Uterus (tissue), 4 donors: ENCODE measurements at places on chromosomes 5 and 9. TPM values are rescaled to one million over a fixed set of nuclear protein-coding genes. Genes with fewer than 3 reads are reported as not detected.

- DNase-seq: no peak
Measured at GRCh38 chr5:107380654-107381053, 290.1 kb downstream of the EFNA5 start.

GRCh38 chr5:87722286-87722685, 309.6 kb upstream of the CCNH start:
- no peak for DNase-seq

DNA sequence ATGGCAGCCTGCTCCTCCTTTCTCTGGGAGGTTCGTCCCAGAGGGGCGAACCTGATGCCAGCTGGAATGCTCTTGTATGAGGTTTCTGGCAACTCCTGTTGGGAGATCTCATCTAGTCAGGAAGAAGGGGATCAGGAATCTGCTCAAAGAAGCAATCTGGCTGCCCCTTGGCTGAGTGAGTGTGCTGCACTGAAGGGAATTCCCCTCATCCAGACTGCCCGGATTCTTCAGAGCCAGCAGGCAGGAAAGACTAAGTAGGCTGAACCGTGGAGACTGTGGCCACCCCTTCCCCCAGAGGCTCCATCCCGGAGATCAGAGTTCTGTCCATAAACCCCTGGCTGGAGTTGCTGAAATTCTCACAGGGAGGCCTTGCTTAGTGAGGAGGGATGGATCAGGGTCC, 476.0 kb downstream of the CSNK1G3 start:
- DNase-seq: no peak

GRCh38 chr9:107462691-107463090, 26.9 kb downstream of the KLF4 start:
- DNase-seq: no peak

TAF11L3 gene
- not detected for total RNA-seq

GRCh38 chr9:116313638-116314037, 160.0 kb downstream of the PAPPA start:
- no peak for DNase-seq

PCDHGA7 gene
- 10.0 TPM for total RNA-seq

GRCh38 chr5:162703914-162704313, 636.3 kb downstream of the GABRG2 start:
- DNase-seq: no peak

- no peak for DNase-seq
Measured at GRCh38 chr9:87502391-87503221, 4.9 kb downstream of the DAPK1 start.

- no peak for DNase-seq
Measured at GRCh38 chr5:141742866-141743851, 61.1 kb upstream of the ARAP3 start.

- no peak for DNase-seq
Measured at GRCh38 chr9:133536536-133536935, 2.0 kb downstream of the ADAMTSL2 start.

- DNase-seq: no peak
Measured at GRCh38 chr5:5795074-5795771, 372.7 kb downstream of the ICE1 start.

DNA sequence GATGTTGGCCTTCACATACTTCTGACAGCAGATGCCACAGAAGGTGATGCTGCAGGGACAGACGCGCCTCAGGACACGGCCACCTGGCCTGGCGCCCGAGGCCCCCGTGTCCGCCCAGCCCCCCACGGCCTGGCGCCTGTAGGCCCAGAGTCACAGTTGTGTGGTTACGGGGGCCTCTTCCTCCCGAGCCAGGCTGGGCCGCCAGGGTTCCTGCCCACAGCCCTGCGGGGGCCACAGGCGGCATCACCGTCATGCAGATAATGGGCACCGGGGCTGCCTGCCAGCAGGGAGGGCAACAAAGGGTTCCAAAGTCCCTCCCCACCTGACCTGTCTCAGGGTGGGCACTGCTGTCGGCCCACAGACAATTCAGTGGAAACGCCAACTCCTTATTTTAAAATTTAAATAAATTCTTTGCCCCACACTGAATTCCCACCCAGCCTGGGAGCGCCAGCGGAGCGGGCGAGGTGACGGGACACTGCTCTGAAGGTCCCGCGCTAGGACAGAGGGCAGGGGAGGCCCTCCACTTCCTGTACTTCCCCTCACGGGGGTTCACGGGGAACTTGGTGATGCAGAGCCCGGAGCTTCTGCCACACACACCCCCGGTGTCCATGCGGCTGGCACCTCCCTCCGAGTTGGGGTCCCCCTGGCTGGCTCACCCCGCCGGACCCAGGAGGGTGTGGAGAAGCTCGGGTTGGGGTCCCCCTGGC, 40.6 kb downstream of the EXOC3 start:
- DNase-seq: no peak

- no peak for DNase-seq
Measured at GRCh38 chr9:27183701-27184100, 74.7 kb downstream of the TEK start.

- no peak for DNase-seq
Measured at GRCh38 chr5:171801-172331, 19.4 kb upstream of the LRRC14B start.

CHSY3 gene
- total RNA-seq: 2.8 TPM

IFNA21 gene
- not detected for total RNA-seq

DNA sequence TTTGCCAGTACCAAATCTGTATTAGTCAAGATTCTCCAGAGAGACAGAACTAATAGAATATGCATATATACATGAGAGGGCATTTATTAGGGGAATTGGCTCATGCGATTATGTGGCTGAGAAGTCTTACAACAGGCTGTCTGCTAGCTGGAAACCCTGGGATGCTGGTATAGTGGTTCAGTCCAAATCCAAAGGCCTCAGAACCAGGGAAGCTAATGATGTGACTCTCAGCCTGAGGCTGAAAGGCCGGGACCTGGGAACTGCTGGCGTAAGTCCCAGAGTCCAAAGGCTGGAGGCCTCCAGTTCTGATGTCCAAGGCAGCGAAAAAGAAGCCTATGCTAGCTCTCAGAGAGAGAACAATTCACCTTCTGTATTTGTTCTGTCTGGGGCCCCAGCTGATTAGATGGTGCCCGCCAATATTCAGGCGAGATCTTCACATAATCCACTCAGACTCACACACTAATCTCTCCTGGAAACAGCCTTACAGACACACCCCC, 84.1 kb downstream of the KIAA1958 start:
- no peak for DNase-seq

GRCh38 chr5:119264186-119264585, 91.6 kb upstream of the TNFAIP8 start:
- no peak for DNase-seq

FBP2 gene
- total RNA-seq: not detected

GRCh38 chr9:97744710-97745708, 47.9 kb upstream of the XPA start:
- no peak for DNase-seq

- DNase-seq: no peak
Measured at GRCh38 chr9:15305470-15305869, 1.5 kb downstream of the TTC39B start.

CEP78 gene
- 19.4 TPM for total RNA-seq

GRCh38 chr5:16857635-16858034, 78.5 kb downstream of the MYO10 start:
- no peak for DNase-seq

- DNase-seq: no peak
Measured at GRCh38 chr9:21778304-21778703, 24.1 kb upstream of the MTAP start.

DNA sequence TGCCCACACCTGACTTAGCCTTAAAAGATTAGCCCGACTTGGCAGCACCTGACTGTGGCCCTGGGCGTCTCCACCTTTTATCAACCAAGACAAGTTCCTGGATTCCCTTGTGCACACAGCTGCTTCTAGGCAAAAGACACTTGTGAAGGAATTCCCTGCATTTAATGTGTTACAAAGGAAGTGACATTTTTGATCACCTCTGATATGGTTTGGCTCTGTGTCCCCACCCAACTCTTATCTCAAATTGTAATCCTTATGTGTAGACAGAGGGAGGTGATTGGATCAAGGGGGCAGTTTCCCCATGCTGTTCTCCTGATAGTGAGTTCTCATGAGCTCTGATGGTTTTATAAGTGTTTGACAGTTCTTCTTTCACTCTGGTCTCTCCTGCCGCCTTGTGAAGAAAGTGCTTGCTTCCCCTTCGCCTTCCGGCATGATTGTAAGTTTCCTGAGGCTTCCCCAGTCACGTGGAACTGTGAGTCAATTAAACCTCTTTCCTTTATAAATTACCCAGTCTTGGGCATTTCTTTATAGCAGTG, 2.6 kb upstream of the CPEB4 start:
- no peak for DNase-seq

DNA sequence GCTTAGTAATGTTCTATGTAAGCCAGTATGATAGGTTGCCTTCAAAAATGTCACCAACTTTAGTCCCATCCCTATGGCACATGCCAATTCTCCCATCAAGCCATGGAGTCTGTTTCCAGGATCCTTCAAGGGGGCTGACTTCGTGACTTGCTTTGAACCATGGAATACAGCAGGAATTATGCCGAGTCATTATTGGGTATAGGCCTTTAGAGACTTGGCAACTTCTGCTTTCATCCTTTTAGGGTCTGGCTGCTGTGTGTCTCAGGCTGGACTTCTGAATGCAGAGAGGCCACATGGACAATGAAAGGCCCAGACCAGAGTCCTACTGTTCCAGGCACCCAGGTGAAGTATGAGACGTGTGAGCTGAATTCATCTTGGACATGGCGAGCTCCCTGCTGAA, 109.8 kb downstream of the DENND1A start:
- DNase-seq: no peak

DNA sequence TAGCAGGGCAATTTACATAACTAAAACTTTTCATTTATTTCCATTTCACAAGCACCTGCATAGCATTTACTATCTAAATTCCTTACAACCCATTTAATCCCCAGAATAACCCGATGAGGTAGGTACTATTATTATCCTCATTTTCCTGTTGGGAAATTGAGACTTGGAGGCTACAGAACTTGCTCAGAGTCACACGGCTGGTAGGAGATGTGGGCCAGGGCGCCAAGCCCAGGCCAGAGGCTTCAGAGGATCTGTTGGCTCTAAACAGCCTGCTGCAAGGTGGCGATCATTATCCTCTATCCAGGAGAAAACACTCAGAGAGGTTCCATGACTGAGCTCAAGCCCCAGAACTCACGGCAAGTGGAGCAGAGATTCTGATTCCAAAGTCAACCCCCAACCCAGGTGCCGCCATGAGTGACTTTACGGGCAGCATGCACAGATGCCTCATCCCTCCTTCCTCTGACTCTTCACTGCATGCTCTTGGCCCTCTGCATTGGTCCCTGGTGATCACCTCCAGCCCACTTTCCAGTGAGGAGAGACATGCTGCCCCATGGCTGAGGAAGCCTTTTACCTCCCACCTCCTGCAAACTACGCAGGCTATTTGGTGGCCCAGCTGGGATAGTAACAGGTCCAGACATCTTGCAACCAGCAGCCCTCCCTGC, 168.4 kb upstream of the FSTL4 start:
- no peak for DNase-seq
